Fibroblast of mammary gland (primary cell): ENCODE measurements at places on chromosomes 12 and 14.

- no peak for DNase-seq
Observed at GRCh38 chr12:30839643-30840220, 85.0 kb upstream of the CAPRIN2 start.

DNA sequence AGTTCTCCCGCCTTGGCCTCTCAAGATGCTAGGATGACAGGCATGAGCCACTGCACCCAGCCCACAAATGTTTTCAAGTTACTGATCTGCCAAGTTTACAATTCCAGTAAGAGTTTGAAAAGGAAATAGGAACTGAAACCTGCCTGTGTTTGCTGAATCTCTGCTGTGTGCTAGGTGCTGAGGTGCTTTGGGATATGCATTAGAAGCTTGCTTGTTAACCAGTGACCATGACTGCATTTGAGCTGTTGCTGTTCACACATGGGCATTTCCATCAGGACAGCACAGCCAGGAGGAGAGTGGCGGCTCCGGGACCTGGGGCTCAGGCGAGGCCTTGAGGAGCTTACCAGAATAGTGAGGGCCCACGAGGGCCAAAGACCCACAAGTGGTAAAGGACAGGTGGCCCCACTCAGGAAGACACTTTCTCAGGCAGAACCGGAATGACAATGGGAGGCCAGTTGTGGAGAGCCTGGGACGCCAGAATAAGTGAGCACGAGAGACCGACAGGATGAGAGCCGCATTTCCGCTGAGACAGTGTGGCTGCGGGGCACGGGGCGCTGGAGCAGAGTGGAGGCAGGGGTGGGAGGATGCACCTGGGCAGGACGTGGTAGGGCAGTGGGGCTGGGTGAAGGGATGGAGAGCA lies 54.5 kb upstream of the MMP17 start:
- no peak for DNase-seq

GRCh38 chr12:49801141-49802063 lies 26.8 kb downstream of the NCKAP5L start:
- DNase-seq: no peak

DNA sequence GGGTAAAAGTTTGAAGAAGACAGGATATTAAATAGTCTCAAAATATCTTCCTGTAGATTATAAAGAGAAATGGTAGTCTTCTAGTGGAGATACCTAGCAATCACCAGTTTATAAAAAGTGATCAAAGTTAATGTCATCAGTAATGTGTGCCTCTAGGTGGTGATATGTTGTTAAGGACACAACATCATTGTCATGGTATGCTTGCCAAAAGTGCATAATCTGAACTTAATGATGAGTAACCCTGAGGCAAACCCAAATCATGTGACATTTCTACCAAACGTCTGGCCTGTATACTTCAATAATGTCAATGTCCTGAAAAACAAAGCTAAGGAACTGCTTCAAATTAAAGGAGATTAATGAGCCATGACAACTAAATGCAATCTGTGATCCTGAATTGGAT lies 214.7 kb downstream of the PHLDA1 start:
- peak; percentile 95 for DNase-seq

GRCh38 chr14:35159742-35160409 lies 37.5 kb downstream of the PRORP start:
- peak; percentile 95 for DNase-seq

- peak; percentile 98 for DNase-seq
Observed at GRCh38 chr12:53063708-53064612, 14.1 kb downstream of the TNS2 start.

- no peak for DNase-seq
Observed at GRCh38 chr12:24116548-24116947, 167.1 kb upstream of the SOX5 start.
